Upper lobe of right lung (tissue), 1 donor: ENCODE measurements at places on chromosomes 3 and 15. TPM values are rescaled to one million over a fixed set of nuclear protein-coding genes. Genes with fewer than 3 reads are reported as not detected.
A peak's percentile ranks its signal among the peaks of the same experiment; 100 is the strongest.

DNA sequence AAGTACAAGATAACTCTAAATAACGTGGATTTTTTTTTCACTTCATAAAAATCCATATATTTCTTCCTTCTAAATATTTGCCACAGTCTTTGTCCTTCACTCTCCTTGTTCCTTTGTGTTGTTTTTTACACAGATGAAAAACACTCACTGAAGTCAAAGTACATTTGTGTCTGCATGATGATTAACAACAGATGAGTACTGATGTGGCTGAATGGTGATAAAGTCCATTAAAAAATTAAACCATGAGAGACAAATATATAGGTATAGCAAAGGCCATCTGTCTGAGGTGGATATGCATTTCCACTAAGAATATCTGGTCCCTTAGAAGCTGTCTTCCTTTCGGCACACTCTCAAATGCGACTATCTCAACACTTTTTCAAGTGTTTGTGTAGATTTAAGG lies 317.5 kb upstream of the MCTP2 start:
- H3K36me3 ChIP-seq = no peaks in the 10 kb centered on the region
- no peaks in the 10 kb centered on the region for H3K4me1 ChIP-seq
- H3K27me3 ChIP-seq = no peaks in the 10 kb centered on the region
- H3K4me3 ChIP-seq = no peak overlapping the region
- DNase-seq = no peak

DNA sequence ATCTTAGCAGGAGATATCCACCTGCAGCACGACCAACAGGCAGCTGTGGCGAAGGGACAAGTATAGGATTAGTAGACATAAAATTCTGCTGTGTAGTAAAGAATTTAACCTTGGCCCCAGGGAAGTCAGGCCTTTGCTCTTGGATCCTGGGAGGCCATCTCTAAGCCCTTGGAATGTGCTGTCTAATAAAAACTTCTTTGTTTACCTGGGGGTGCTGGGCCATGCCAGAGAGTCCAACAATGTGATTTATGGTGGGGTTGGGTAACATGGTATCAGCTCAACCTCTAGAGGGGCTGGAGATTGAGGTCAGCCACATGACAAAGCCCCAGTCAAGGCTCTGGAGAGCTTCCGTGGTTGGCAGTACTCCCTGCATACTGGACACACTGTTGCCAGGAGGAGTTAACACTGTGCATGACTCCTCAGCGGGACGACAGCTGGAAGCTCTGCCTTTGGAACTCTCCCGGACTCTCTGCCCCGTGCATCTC lies 52.4 kb downstream of the HEG1 start:
- H3K4me1 ChIP-seq = peaks cover 19% of the 10 kb centered on the region
- no peak for DNase-seq
- no peaks in the 10 kb centered on the region for H3K27me3 ChIP-seq
- peak overlapping the region; percentile 39 for H3K27ac ChIP-seq

GRCh38 chr3:127777921-127778656 lies 44.2 kb downstream of the MGLL start:
- H3K4me1 ChIP-seq = peaks cover 50% of the 10 kb centered on the region

Gene SLC22A13
- total RNA-seq = 0.41 TPM

DNA sequence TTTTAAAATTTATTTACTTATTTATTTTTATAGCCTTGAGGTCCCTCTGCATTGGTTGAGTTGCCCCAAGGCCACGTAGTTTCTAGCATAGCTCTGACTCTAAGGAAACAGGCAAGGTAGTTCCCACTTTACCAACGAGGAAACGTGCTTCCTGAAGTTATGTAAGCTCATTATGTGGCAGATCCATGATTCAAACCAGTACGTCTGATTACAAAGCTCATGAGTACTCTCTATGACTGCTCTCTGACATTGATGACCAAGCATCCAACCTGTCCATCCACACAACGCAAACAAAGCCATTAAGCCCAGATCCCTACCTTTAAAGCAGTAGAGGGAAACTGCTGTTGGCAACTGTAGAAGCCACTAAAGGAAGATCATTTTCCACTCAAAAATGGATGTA lies 25.6 kb downstream of the WWTR1 start:
- H3K27me3 ChIP-seq = no peaks in the 10 kb centered on the region
- H3K27ac ChIP-seq = no peak overlapping the region
- H3K36me3 ChIP-seq = no peaks in the 10 kb centered on the region

GRCh38 chr15:68586274-68586961 lies 7.6 kb downstream of the CORO2B start:
- H3K27ac ChIP-seq = no peak overlapping the region
- peak; percentile 54 for DNase-seq
- H3K4me3 ChIP-seq = no peak overlapping the region
- H3K36me3 ChIP-seq = no peaks in the 10 kb centered on the region
- no peaks in the 10 kb centered on the region for H3K27me3 ChIP-seq

Gene LSMEM2
- not detected for total RNA-seq

- H3K27ac ChIP-seq = peak overlapping the region; percentile 20
- H3K27me3 ChIP-seq = no peaks in the 10 kb centered on the region
- H3K4me1 ChIP-seq = peaks cover 5% of the 10 kb centered on the region
These were observed 34.7 kb downstream of the AADACL2 start for GRCh38 chr3:151768393-151768930.

Gene GAP43
- not detected for total RNA-seq

Gene SH2D7
- total RNA-seq = not detected

Gene CEP63
- total RNA-seq = 22.1 TPM

DNA sequence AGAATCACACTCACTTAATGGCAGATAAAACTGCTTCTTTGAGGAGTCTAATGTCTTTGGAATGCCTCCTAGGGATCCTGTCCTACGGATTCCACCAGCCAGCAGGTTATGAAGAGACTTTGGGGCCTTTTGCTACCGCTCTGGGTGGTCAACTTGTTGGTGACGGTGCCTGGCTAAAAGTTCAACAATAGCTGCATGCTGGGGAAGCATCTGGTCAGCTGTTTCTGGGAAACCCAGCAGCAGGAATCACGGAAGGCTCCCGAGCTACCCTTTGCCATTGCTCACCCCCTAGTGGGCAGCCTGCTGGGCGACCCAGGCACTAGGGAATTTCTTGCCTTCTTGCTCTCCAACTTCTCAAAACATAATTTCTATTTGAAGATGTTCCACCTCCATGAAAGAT lies 263.3 kb downstream of the NEK10 start:
- no peak overlapping the region for H3K27ac ChIP-seq
- H3K36me3 ChIP-seq = no peaks in the 10 kb centered on the region
- no peak for DNase-seq
- no peaks in the 10 kb centered on the region for H3K4me1 ChIP-seq
- no peaks in the 10 kb centered on the region for H3K27me3 ChIP-seq
- H3K4me3 ChIP-seq = no peak overlapping the region

DNA sequence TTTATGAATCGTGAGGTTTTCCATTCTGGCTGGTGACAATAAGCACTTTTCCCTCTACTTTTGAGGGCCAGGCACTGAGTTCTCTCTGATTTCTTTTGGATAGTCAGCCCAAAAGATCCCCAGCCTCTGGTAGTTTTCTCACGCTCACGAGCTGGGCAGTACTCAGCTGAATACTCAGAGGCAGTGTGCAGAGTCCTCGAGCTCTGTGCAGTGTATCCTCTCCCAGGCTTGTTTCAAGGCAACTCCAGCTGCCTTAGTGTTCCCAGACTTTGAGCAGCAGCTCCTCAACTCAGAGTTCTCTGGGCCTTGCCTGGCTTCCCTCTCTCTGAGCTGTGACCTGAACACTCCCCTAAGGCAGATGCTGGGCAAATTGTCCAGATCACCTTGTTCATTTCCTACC lies 59.1 kb upstream of the IQSEC1 start:
- no peak overlapping the region for H3K27ac ChIP-seq
- no peaks in the 10 kb centered on the region for H3K27me3 ChIP-seq
- H3K36me3 ChIP-seq = no peaks in the 10 kb centered on the region
- no peak for DNase-seq

- H3K4me3 ChIP-seq = no peak overlapping the region
- H3K4me1 ChIP-seq = peaks cover 28% of the 10 kb centered on the region
- H3K36me3 ChIP-seq = no peaks in the 10 kb centered on the region
- H3K27me3 ChIP-seq = no peaks in the 10 kb centered on the region
- H3K27ac ChIP-seq = peak overlapping the region; percentile 71
- no peak for DNase-seq
These were observed 11.1 kb downstream of the ISG20 start for GRCh38 chr15:88649753-88650551.

DNA sequence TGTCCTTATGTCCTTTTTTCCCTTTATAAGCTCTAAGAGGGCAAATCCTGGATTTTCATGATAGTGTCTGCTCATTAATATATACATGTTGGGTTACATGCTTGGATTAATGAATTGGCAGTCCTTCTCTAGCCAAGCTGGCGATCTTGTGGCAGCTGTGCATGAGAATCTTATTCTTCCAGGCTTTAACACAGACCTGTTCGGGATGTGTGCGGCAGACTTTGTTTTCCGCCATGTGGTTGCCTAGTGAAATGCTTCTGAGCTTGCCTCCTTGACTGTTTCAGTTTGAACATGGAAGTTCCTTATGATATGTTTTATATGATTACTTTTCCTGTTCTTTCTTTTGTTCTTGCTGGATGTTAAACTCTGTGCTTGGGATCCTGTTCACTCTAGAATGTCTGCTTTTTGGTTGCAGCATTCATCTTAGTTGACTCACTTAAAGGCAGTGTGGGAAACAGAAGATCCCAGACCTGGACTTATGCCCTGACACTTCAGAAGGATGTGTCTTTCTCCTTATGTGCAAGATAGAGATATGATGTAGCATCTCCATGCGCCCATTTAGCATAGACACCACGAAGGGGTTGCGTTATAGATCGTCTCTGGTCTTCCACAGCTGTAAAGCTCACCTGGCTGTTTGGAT lies 7.2 kb downstream of the CHCHD6 start:
- DNase-seq = no peak
- H3K27ac ChIP-seq = no peak overlapping the region
- H3K36me3 ChIP-seq = no peaks in the 10 kb centered on the region
- H3K4me3 ChIP-seq = no peak overlapping the region
- H3K4me1 ChIP-seq = no peaks in the 10 kb centered on the region

- no peak overlapping the region for H3K4me3 ChIP-seq
- no peaks in the 10 kb centered on the region for H3K27me3 ChIP-seq
- DNase-seq = no peak
- no peak overlapping the region for H3K27ac ChIP-seq
- no peaks in the 10 kb centered on the region for H3K36me3 ChIP-seq
These were observed 18.4 kb downstream of the LINGO1 start for GRCh38 chr15:77614251-77614806.

- no peaks in the 10 kb centered on the region for H3K4me1 ChIP-seq
- H3K36me3 ChIP-seq = peaks cover 12% of the 10 kb centered on the region
- H3K27ac ChIP-seq = no peak overlapping the region
- H3K27me3 ChIP-seq = no peaks in the 10 kb centered on the region
- no peak for DNase-seq
- H3K4me3 ChIP-seq = no peak overlapping the region
These were observed 167.3 kb downstream of the ALCAM start for GRCh38 chr3:105533960-105534359.

Gene CA12
- total RNA-seq = 6.7 TPM

DNA sequence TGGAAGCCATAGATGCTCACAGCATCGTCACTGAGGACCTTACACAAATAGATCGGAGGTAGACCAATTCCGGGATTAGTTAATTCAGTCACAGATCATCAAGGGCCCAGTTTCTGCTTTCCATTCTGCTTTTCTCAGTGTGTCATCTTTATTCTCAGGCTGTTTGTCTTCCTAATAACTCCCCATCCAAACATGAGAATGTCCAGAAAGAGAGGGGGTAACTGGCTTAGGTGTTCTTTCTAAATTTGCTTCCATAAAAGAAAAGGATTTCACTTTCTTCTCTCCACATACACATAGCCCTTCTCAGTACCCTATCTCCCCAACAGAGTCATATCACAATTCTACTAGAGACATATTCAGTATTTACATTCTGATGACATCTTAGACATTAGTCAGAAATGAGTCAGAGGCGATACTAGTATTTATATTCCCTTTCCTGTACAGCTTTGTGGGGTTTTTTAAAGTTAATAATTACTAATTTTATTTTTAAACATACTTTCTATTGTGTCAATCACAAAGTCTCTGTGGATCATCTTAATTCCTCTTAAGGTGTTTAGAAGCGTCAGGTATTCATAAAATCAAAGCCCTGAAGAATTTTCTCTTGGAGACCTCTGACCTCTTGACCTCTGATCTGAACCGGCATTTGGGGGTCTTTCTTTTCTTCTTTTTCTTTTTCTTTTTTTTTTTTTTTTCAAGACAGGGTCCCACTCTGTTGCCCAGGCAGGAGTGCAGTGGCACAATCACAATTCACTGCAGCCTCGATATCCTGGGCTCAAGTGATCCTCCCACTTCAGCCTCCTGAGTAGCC lies 24.3 kb upstream of the IL12A start:
- no peaks in the 10 kb centered on the region for H3K36me3 ChIP-seq
- H3K4me3 ChIP-seq = no peak overlapping the region
- H3K4me1 ChIP-seq = no peaks in the 10 kb centered on the region
- no peak overlapping the region for H3K27ac ChIP-seq
- H3K27me3 ChIP-seq = no peaks in the 10 kb centered on the region
- DNase-seq = no peak

DNA sequence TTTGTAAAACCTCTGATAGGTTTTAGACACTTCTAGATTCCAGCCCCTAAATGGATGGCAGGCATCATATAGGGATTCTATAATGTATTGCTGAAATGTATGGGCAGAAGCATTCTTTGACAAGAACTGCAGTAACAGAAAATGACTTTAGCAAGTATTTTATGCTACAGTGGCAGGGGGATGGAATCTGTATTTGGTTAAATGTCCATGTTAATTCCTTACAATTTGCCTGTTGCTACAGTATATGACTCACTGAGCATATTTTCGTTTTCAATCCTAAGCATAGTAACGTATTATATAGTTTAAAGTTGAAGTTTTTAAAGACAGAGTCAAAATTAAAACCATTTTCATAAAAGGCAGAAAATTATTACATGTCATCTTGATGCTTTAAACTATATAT lies 150.1 kb downstream of the MEX3B start:
- no peaks in the 10 kb centered on the region for H3K4me1 ChIP-seq
- no peak overlapping the region for H3K27ac ChIP-seq
- H3K4me3 ChIP-seq = no peak overlapping the region
- no peaks in the 10 kb centered on the region for H3K27me3 ChIP-seq
- no peaks in the 10 kb centered on the region for H3K36me3 ChIP-seq

DNA sequence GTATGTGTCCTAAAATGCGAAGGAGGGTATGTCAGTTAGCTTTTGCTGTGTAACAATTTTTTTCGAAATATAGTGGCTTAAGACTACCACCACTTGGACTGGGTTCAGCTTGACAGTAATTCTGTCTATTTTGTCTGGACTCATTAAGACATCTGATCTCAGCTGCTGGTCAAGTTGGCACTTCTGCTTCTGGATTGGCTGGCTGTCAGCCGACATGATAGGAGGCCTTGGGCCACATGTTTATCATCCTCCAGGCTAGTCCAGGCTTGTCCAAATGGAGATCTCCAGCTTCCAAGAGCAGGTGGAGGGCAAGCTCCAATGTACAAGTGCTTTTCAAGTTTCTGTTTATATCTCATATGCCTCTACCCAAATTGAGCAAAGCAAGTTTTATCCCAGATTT lies 95.9 kb downstream of the GALK2 start:
- no peaks in the 10 kb centered on the region for H3K27me3 ChIP-seq
- no peaks in the 10 kb centered on the region for H3K4me1 ChIP-seq
- no peak overlapping the region for H3K4me3 ChIP-seq
- no peak for DNase-seq
- no peak overlapping the region for H3K27ac ChIP-seq

- peaks cover 14% of the 10 kb centered on the region for H3K4me1 ChIP-seq
- no peaks in the 10 kb centered on the region for H3K36me3 ChIP-seq
- no peak overlapping the region for H3K4me3 ChIP-seq
- no peak overlapping the region for H3K27ac ChIP-seq
- DNase-seq = no peak
These were observed 39.8 kb downstream of the ARHGAP31 start for GRCh38 chr3:119333773-119334509.

- no peaks in the 10 kb centered on the region for H3K36me3 ChIP-seq
- H3K27ac ChIP-seq = no peak overlapping the region
- no peaks in the 10 kb centered on the region for H3K4me1 ChIP-seq
- DNase-seq = no peak
- no peaks in the 10 kb centered on the region for H3K27me3 ChIP-seq
These were observed 781.2 kb downstream of the ROBO1 start for GRCh38 chr3:78986416-78987101.
